ENCODE measurements at places on chromosomes 1 and 21.
A peak's percentile ranks its signal among the peaks of the same experiment; 100 is the strongest.

- no peak for DNase-seq
Observed at GRCh38 chr1:190551638-190552037, 74.0 kb upstream of the BRINP3 start.

- no peak for DNase-seq
Observed at GRCh38 chr1:24251501-24251900, 64.4 kb upstream of the IFNLR1 start.

DNA sequence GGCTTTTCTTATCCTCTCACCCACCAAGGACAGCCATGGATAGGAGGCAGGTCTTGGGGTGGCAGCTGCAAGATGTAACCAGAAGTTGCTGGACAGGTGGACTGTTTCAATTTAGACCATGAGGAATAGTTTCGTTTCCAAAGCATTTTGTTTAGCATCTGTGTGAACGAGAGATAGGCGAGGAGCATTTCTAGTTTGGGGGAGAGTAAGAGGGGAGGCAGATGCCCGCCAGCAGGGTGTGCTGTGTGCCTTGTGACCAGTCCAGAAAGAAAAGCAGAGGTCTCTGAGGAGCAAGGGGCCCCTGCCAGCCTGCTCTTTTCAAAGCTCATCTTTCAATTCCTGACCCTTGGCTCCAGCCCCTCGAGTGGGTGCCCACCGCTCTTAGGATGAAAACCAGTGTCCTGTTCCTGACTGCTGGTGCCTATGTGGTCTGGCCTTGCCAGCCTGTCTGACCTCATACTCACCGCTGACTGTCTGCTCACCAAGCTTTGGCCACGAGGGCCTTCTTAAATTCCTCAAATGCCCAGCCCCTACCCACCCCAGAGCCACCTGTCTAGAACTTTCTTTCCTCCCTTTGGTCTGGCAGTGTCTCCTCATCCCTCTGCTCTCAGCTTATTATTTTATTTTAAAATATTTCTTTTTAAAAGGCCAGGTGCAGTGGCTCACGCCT, 8.5 kb downstream of the SERINC2 start:
- peak; percentile 41 for DNase-seq

DNA sequence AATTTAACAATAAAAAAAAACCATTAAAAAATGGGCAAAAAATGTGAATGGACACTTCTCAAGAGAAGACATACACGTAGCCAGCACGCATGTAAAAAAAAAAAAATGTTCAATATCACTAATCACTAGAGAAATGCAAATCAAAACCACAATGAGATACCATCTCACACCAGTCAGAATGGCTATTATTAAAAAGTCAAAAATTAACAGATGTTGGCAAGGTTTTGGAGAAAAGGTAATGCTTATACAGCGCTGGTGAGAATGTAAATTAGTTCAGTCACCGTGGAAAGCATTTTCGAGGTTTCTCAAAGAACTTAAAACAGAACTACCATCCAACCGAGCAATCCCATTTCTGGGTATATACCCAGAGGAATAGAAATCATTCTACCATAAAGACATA, 1091.5 kb upstream of the B3GALT2 start:
- no peak for DNase-seq

DNA sequence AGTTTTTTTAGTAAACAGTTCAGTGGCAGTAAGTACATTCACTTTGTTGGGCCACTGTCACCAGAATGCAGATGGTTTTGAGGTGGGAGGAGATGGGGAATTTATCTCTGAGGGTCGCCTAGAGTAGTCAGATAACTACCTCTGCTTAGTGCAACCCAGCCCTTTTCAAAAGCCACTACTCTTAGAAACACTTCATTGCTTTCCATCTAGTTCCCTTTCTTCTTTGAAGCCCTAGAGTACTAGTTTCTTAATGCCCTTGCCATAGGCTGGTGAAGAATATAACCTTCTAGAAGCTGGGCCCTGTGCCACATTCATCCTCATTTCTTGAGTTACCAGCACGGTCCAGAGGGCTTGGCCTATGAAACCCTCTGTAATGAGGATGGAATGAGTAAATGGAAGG, 28.4 kb upstream of the ST3GAL3 start:
- no peak for DNase-seq

GRCh38 chr1:111334169-111334568, 43.5 kb downstream of the CHIA start:
- DNase-seq = peak; percentile 67

- DNase-seq = no peak
Observed at GRCh38 chr1:76793594-76793993, 73.7 kb upstream of the ST6GALNAC5 start.

GRCh38 chr1:160080381-160081100, 797 bp upstream of the KCNJ9 start:
- no peak for DNase-seq

DNA sequence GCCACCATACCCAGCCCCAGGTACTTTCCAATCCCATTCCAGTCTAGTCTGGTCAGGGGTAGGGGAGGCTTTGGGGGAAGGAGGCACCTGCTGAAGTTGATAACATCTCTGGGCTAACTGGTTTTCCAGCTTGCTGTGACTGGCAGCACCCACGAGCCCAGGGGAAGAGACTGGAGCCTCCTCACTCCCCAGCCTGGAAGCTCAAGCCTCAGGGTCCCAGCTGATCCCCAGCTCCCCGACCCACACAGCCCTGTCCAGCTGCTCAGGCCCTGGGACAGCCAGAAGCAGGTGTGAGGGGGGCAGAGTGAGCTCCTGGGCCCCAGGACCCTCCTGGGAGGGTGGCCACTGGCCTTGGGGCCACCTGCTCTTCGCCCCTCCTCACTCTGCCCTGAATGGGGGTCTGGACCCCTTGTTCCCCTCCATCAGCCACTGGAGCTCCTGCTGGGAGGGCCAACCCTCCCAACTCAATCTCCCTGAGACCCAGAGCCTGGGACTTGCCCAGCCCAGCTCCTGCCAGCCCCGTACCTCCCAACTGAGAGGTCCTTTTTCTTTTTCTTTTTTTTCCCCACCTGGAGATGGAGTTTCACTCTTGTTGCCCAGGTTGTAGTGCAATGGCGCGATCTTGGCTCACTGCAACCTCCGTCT, 23.5 kb upstream of the RNU1-4 start:
- DNase-seq = no peak

DNA sequence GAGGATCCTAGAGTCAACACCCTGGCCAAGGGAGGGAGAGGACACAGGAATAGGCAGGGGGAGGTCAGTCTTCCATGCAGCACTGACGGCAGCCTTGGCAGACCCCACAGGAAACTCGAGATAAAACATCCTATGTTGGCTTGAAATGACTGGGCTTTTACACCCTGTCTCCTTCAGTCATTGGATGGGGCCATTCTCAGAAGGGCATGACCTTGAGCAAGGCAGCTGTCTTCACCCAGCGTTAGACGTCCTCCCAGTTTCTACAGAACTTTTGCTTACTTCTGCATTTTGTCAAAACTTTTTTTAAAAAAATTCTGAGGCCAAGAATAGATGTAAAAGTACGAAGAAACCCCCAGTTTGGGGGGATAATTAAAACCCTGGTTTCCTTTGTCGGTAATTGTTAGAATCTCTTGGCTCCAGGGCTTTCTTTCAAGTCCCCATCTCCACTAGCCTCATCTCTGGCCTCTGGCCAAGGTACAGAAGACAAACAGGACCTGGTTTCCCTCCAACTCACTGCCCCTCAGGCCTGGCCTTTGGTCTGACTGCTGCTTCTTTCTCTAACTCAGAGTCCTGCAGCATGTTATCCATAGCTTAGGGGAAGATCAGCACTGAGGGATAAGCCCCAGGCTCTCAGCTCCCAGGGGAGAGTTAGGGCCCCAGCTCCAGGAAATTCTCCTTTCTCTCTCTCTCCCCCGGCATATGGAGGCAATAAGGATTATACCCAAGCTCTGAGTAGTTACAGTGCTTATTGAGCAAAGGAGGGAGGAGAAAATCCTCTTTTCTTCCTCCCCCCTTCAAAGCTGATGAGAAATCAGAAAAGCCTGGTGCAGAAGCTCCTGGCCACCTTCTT, 51.6 kb upstream of the KCND3 start:
- DNase-seq = no peak

GRCh38 chr1:24416666-24417391, 1.2 kb downstream of the NIPAL3 start:
- peak; percentile 94 for DNase-seq

DNA sequence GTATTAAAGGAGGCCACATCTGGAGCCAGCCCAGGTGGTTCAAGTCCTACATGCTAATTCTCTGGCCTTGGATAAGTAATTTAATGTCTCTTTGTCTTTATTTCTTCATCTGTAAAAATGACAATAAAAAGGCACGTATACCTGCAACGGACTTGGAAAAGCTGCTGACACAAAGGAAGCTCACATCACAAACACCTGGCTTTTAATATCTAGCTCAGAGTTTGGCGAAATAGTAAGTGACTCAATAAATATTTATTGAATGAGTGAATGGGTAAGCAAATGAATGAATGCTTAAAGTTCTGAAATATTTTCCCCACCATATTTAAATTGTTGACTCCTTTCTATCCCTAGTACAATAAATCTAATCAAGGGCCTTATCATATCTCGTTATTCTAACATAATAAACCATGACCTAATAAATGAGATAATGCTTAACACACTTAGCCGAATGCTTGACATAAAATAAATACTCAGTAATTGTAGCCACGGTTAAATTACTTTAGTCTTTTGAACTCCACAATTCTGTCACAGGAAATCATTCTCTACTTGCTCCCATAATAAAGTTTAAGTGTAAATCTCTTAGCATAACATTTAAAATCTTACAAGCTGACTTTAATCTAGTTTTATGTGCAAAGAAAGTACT, 74.7 kb upstream of the PALMD start:
- DNase-seq = no peak

DNA sequence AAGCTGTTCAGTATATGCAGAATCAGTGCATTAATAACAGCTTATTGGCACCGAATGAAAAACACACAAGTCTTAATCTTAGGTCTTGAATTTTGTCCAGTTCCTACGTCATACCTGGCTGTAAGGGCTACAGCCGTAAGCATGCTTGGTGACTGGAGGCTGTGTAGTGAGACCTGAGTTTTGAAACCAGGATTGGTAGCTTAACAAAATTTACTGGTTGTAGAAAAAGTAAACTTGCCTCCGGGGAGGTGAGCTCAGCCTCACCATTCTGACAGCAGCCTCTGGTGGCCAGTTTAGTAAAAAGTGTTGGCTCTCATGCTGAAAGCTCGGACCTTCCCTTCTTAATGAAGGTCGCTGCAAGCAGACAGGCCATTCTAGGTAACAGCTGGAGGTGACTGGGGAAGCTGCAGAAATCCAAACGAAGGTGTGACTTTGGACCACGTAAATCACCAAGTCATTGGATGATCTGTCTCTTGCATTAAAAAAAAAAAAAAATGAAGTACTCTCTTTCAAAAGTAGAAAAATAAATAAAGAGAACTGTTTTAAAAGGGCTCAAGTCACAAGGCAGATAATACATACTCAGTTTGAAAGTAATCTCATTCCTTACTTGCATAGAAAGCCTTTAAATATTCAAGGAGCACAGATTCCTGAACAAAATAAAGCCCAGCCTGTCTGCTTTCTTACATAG, 48.9 kb downstream of the HLCS start:
- peak; percentile 79 for DNase-seq

DNA sequence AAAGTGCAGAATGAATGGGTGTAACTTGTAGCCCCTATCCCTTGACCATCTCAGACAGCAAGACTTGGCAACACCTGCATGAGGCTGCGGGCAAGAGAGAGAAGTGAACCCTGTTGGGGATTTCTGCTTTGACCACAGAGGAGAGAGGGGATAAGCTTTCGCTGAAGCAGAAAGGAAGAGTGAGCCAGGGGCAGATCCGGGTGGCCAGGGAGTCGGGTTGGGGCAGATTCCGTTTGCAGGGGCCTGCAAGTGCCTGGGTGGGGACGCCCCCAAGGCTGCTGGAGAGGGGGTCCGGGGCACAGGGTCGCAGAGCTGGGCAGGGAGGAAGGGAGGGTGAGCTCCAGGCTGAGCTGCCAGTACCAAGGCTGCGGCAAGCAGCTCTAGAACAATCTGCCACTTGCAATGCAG, 25.3 kb upstream of the PIK3CD start:
- DNase-seq = no peak

DNA sequence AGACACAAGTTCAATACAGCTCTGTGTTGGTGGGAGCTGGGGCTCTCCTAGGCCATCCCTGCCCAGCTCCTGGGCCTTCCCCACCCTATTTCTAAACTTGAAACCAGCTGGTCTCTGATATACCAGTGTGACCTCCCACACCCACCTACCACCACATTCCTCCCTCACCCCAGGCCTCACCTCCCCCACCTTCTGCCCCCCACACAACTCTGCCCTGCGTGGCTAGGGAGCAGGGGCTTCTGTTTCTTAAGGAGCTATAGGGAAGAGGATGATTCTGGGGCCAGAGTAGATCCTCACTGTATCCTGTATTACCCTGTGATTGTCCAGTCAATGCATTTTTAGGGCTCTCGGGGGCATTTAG, 16.5 kb downstream of the NES start:
- DNase-seq = no peak

- DNase-seq = no peak
Observed at GRCh38 chr1:1754051-1754815, 24.0 kb downstream of the NADK start.

GRCh38 chr1:84379138-84379916, 19.0 kb upstream of the DNASE2B start:
- peak; percentile 88 for DNase-seq

GRCh38 chr1:41516168-41517061, 31.9 kb upstream of the EDN2 start:
- peak; percentile 89 for DNase-seq

- DNase-seq = no peak
Observed at GRCh38 chr1:24984800-24985522, 54.9 kb upstream of the RUNX3 start.

DNA sequence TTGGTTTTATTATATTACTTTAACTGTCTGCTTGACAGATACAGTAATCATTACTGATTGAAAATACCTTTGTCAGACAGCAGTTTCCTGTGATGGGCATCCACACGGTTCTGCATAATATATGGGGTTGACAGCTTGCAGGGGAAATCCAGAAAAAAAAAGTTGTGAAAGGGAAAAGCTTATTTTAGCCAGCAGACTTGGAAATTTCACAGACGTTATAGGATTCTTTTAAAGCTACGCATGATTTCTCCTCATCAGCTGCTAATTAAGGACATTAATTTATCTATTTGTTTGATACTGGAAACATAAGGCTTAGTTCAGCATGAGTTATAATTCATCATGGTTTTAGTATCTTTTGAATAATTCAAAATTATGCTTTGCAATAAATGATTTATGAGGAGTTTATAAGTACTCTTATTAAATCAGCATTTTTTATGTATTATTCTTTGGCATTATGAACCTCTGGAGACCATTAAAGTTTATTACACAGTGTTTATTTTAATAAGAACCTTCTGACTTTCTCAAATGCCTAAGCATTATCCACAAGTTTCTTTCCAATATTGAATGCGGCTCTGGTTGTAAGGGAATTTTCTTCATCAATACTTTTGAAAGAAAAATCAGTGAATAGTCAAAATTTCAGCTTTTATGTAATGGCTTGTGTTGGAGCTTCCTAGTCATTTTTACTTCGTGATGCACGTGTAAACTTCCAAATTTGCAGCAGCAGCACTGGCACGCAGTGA, 235.3 kb upstream of the KCNK2 start:
- DNase-seq = no peak
